Stimulated activated CD4-positive, alpha-beta T cell treated with anti-CD3 and anti-CD28 coated beads, Interleukin-4, amount 100 ng/mL, for 48 hours (primary cell): ENCODE measurements at places on chromosomes 12 and 14.

- peak; percentile 31 for DNase-seq
Observed at GRCh38 chr12:39145175-39145999, 240.0 kb upstream of the CPNE8 start.

DNA sequence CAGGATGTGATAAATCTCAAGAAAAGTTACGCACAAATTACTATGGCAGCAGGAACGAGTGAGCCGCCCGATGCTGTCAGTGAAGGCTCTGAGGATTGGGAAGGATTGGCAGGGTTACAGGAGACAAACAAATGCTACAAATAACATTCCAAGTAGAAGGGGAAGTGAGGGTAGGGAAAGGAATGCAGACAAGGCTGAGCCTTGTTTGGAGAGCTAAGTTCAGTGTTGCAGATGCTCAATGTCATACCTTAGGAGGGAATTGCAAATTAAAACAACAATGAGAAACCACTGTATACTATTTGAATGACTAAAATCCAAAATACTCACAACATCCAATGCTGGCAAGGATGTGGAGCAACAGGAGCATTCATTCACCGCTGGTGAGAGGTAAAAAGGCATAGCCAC lies 1.3 kb downstream of the CLEC9A start:
- no peak for DNase-seq

DNA sequence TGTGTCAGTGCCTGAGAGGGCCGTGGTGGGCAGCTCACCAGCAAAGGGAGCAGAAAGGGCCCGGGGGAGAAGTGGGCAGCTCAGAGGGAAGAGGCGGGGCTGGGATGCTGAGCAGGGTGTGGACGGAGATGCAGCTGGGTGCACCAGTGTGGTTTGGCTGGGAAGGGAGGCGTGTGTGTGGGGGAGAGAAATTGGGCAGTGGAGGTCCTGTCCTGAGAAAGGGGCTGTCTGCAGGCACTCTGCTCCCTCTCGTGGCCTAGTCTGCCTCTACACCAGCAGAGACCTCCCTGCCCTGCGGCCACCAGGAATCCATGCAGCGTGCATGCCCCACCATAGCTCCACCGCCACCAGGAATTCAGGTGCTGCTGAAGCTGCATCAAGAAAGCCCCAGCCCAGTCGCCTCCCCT lies 6.4 kb downstream of the TMEM121 start:
- DNase-seq, result no peak

DNA sequence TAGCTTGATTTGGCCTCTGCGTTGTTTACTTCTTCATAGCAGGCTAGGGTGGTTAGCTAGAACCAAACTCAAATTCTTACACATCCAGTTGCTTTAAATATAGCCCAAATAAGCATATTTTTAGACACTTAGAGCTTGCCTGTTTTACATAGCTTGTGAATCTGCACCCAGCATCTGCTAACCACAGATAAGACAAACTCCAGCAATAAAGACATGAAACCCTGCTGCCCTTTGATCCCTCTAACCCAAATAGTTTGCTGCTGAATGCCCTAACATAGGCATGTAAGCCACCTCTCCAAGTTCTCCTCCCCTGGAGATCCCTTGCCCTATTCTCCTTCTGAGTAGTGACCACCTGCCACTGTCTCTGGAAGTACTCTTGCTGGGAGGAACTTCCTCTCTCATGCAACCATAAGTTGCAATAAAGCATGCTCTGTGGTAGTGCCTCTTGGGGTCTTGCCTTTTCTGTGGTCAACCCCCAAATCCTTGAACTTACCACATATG lies 185.6 kb downstream of the TMEM117 start:
- DNase-seq, result no peak

- DNase-seq, result no peak
Observed at GRCh38 chr12:21528953-21529352, 2.9 kb downstream of the SPX start.

DNA sequence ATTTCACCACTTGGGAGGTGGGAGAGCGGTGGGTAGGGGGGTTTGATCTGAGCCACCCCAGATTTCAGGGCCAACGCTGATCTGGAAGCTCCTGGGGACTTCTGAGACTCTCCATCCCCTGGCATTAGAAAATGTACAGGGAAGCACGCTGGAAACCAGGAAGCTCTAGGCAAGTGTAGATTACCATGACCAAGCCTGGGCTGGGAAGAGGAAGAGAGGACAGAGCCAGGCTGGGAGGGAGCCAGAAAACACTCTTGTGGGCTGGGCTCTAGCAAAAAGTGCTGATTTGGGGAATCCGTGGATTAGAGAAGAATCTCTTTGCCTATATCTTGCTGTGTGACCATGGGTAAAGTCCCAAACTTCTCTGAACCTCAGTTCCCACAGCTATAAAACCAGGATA lies 236.7 kb downstream of the BCL11B start:
- no peak for DNase-seq
